ENCODE measurements at places on chromosomes 7 and 10.

DNA sequence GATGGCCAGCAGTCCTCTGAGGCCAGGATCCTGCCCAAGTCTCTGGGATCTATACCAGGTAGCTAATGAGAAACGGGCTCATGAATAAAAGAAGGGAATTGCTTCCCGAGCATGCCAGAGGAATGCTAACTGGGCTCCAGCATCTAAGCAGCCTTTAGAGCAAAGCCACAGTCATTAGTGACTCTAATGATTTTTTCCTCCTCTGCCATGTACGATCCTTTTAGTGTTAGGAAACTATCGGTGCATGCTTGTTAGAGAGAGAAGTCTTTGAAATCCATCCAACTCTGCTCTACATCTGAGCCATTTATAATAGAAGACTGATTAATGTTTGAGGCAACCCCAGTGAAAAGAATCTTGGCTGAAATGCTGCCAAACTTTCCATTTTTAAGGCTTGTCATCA, 124.9 kb upstream of the TCERG1L start:
- no peak for DNase-seq

GRCh38 chr10:48700493-48700892, 15.8 kb downstream of the WDFY4 start:
- no peak for DNase-seq

- peak; percentile 57 for DNase-seq
These were observed 40.4 kb downstream of the PDIA4 start for GRCh38 chr7:148987751-148988512.

DNA sequence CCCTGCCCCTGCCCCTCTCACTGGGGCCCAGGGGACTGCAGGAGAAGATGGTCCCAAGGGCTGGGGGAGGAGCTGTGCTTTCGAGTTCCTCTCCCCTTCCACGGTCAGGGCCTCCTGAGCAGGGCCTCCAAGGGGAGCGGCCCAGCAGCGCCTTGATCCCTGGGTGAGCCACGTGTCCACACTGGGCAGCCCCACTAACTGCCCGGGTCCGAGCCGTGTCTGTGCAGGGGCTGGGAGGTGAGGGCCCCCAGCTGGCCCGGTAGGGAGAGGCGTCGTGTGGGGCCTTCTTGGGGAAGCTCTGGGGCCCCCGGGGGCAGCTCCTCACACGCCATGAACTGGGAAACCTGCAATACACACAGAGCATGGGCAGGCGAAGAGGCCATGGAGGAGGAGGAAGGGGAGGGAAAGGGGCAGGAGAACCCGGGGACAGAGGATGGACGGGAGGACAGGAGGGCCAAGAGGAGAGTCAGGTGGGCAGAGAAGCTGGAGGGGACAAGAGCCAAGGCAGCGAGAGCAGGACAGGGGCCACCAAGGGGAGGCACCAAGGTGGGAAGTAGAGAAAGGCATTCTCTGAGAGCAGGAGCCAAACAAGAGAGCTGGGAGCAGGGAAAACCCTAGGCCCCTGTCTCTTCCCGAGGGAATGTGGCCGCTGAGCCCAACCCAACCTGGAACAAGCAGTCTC, 32.8 kb downstream of the KCNH2 start:
- no peak for DNase-seq

GRCh38 chr7:151135866-151136843, 31.3 kb downstream of the GBX1 start:
- no peak for DNase-seq

- DNase-seq, result peak; percentile 65
These were observed 88.0 kb downstream of the PLXDC2 start for GRCh38 chr10:19904202-19904661.
